AG08396 (cell line): ENCODE measurements at places on chromosomes 3 and 15.

GRCh38 chr3:170864525-170865208 is 5.3 kb downstream of the RPL22L1 start:
- no peak for DNase-seq

DNA sequence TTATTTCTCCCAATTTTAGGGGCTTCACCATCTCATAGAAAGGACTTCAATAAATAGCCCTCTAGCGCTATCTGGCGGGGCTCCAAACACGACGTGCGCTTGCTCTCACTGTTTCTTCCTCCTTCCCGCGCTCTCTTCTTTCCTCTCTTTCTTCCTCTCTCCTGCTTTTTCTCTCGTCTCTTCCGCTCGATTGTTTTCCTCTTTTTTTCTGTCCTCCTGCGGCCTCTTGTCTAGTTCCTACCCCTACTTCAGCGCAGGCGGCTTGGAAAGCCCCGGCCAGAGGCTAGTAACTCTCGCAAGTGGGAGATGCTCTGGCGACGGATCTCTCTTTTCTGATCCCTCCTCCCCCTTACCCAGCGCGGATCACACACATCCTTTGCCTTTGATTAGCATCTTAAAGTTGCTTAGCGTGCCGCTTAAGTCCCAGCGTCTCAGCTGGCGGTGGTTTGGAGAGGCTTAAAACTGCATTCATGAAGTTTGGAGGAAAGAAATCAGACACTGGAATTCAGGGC is 6.2 kb upstream of the MEIS2 start:
- DNase-seq: no peak

GRCh38 chr15:95840004-95840403 is 490.5 kb upstream of the NR2F2 start:
- peak; percentile 67 for DNase-seq

DNA sequence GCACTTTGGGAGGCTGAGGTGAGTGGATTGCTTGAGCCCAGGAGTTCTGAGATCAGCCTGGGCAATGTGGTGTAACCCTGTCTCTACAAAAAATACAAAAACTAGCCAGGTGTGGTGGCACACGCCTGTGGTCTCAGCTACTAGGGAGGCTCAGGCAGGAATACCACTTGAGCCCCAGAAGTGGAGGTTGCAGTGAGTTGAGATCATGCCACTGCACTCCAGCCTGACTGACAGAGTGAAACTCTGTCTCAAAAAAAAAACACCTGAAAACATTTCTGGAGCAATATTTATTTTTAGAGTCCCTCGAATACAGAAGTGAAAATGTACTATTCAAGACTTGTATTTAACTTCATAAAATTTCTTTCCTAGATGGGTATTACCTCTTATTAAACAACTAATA is 4.6 kb downstream of the SPCS1 start:
- no peak for DNase-seq

GRCh38 chr15:51917493-51917892 is 54.1 kb downstream of the LEO1 start:
- DNase-seq: no peak

DNA sequence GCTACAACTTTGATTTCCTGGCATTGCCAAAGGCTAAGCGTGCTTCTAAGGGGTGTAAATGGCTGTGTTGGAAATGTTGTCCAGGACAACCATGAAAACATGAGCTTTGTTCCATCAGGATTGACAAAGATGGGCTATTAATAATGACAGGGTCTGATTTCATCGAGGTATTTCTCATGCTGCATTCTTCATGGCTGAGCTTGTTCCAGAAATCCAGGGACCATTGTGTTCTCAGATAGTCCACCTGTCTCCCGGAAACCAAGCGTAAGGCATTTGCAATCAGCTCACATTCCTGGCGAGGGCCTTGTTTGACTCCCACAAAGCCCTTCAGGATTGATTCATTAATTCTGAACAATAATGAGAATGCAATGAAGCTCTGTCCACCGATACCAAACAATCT is 111.3 kb downstream of the CD47 start:
- DNase-seq: no peak

- no peak for DNase-seq
Measured at GRCh38 chr3:58176827-58177489, 33.8 kb downstream of the DNASE1L3 start.

- DNase-seq: no peak
Measured at GRCh38 chr3:157857440-157857839, 248.8 kb downstream of the SHOX2 start.

DNA sequence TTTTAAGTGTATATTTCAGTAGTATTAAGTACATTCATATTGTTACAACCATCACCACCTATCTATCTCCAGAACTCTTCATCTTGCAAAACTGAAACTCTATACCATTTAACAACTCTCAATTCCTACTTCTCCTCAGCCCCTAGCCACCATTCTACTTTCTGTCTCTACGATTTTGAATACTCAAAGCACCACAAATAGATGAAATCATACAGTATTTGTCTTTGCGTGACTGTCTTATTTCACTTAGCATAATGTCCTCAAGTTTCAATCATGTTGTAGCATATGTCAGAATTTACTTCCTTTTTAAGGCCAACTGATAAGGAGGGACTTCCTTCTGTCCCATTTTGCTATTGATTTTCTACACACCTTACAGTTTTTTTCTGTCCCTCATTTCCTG is 593.3 kb downstream of the FHIT start:
- no peak for DNase-seq

DNA sequence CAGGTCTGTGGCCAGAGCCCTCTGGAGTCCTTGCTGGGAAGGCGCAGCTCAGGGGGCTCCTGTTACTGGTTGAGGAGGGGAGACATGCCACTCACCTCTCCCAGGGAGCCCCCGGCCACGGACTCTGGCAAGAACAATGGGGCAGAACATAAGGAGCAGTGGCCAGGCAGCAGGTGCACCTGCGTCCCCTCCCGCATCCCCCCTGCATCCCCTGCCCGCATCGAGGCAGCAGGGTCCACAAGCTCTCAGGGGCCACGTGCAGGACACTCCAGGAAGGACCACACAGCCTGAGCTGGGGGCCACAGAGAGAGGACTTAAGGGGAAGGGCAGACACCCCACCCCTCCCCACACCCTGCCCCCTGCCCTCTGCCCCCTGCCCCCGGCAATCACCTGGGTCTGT is 73.0 kb downstream of the TFRC start:
- DNase-seq: no peak

DNA sequence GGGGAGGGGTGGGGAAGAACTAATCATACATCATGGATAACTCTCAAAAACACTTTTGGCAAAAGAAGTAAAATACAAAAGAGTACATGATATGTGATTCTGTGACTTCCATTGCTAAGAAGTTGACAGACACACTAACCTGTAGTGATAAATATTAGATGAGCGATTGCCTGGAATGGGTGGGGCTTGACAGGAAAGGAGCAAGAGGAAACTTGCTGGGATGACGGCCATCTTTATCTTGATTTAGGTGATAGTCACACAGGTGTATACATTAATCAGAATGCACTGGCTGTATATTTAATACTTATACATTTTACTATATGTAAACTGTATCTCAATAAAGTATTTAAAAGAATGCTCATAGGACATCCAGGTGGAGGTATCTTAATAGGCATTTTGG is 13.1 kb downstream of the PARL start:
- DNase-seq: no peak

DNA sequence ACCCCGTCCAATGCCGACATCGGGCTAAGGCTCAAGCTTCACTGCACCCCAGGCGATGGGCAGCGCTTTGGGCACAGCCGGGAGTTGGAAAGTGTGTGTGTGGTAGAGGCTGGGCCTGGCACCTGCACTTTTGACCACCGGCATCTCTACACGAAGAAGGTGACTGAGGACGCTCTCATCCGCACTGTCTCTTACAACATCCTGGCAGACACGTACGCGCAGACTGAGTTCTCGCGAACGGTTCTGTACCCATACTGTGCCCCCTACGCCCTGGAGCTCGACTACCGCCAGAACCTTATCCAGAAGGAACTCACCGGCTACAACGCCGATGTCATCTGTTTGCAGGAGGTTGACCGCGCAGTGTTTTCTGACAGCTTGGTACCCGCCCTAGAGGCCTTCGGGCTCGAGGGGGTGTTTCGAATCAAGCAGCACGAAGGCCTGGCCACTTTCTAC is 1.0 kb downstream of the PDE12 start:
- peak; percentile 45 for DNase-seq

DNA sequence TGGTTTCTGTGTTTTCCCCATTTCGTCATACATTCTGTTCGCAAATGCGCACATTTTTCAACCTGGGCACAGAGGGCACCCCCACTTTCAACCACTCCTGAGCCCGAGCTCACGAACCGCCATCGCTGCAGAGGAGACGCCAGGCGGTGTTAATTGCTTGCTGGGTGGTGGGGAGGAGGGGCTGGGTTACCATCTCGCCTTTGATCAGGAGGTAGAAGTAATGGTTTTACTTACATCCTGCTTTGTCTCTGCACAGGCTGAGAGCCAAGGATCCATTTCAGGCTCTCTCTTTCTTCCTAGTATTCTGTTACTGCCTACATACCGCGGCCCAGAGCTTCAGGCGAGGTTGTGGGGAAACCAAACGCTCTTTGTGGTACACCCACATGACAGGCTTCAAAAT is 177.3 kb upstream of the WNT5A start:
- no peak for DNase-seq

GRCh38 chr3:144350125-144350524 is 378.5 kb downstream of the DIPK2A start:
- DNase-seq: no peak

DNA sequence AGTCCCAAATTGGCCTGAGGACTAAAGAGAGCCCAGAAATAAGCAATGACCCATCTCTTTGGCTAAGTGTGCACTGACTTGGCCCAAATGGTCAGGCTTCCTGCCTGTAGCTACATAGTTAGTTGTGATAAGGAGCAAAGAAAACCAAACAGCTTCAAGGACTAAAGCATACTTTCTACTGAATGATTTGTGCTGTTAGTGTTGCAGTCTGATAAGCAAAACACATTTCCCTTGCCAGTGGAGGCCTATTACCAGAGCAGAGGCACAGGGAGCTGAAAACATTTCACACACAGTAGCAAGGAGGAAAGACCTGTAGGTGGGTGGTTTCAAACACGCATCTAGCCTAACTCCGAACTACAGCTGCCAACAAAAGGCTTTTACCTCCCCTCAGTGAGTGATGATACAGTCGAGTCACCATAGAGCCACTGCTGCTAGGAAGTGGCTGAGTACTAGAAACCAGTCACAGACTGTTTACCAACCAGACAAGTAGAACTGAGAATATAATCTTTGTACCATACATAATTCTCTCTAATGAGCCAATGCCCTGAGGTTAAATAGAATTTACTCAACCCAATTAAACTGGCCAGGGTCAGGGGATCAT is 222.3 kb upstream of the THBS1 start:
- DNase-seq: peak; percentile 26

GRCh38 chr15:40785164-40785563 is 15.4 kb downstream of the C15orf62 start:
- no peak for DNase-seq

DNA sequence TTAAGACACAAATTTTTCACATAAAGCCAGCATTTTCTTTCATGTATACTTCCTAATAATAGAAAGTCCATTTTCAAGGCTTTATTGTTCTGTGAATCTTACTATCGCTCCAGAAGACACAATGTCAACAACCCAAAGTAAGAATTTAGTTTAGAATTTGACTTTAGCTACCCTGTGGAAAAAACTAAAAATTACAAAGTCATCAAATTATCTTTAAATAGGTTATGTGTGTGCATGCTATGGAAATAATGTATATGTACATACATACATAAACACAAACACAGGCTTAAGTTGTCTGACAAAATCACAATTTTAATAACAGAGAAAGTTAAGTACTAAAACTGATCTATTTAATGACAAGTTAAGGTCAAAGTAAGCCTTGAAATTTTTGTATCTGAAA is 20.2 kb upstream of the XXYLT1 start:
- DNase-seq: no peak

DNA sequence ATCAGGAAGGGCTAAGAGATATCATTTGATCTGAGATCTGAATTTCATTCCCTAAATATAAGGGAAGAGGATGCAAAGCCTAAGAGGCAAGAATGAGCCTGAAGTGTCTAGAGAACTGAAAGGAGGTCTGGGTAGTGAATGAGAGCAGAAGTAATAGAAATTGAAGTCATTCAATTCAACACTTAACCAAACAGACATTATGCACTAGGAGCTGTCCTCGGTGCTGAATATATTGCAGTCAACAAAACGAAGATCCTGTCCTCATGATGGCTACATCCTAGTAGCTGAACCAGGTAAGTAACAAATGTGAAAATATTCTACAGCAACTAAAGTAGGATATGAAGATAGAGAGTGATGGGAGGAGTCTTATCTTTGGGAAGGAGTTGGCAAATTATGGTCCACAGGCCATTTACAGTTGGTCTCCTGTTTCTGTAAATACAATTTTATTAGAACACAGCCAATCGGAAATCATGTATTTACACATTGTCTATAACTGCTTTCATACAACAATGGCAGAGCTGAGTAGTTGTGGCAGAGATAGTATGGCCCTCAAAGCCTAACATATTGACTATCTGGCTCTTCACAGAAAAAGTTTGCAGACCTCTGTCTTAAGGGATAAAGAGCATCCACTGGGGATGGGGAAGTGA is 192.9 kb upstream of the CADPS start:
- peak; percentile 20 for DNase-seq

DNA sequence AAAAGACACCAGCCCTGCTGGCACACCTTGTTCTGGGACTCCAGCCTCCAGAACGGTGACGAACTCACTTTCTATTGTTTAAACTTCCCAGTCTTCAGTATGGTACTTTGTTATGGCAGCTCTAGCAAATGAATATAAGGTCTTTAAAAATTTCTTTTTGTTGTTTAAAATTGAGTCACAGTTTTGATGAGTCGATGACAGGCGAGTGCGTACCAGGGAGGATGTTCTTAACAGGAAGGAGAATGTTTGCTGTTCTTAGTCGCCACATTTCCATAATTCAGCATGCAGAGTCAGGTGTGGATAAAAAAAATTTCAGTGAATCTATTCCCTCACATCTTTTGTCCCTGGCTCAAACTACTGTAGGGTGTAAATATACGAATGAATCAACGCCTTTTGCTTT is 12.4 kb downstream of the DNASE1L3 start:
- DNase-seq: no peak

- DNase-seq: no peak
Measured at GRCh38 chr15:49023354-49023753, 22.9 kb downstream of the SECISBP2L start.

GRCh38 chr3:184360929-184361531 is 375 bp downstream of the CLCN2 start:
- no peak for DNase-seq

GRCh38 chr3:182258538-182259177 is 534.6 kb upstream of the ATP11B start:
- no peak for DNase-seq

- no peak for DNase-seq
Measured at GRCh38 chr3:29312960-29313452, 32.1 kb downstream of the RBMS3 start.

DNA sequence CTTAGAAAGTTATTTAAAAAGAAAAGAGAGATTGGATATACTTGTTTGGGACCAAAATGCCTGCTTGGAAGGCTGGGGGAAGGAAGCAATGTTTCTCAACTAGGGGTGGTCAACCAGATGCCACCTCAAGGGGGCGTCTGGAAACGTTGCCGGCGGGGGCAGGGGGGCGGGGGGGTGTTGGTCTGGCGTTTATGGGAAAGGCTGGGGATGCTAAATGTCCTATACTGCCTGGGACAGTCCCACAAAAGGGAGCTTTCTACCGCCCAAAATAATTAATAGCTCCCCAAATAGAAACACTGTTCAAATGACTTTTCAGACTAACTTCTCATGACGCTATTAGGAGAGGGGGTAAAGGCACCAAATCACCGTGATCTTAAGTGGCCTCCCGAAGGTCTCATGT is 2.2 kb downstream of the POLG start:
- DNase-seq: peak; percentile 57
